ENCODE measurements at places on chromosomes 16 and 17.

GRCh38 chr17:44081681-44082080 is 11.1 kb downstream of the G6PC3 start:
- DNase-seq: no peak

DNA sequence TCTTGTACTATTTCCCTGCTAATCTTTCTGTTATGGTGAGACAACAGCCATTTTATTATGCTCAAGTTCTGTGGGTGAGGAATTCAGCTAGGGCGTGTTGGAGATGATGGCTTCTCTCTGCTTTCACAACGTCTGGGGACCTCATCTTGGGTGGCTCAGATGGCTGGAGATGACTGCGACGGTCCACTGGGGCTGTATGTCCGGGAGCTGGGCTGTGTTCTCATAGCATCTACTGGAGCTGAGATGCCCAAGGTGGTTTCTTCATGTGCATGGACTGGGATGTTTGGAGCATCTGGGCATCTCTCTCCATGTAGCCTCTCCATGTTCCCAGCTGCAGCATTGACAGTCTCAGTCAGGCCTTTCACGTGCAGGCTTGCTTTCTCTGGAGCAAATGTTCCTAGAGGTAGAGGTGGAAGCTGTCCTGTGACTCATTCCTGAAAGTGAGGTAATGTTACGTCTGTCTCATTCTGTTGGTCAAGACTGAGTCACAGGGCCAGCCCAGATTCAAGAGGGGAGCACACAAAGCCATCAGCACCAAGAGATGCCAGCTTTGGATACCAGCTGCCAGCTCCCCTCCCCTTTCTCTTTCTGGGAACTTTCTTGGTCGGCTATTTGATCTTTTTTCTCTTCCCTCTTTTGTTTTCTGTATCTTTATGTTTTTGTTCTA is 96.2 kb downstream of the RAP1GAP2 start:
- DNase-seq: no peak

GRCh38 chr16:56269811-56270684 is 78.8 kb downstream of the GNAO1 start:
- DNase-seq: no peak

- no peak for DNase-seq
Observed at GRCh38 chr16:78516006-78516736, 416.7 kb downstream of the WWOX start.

DNA sequence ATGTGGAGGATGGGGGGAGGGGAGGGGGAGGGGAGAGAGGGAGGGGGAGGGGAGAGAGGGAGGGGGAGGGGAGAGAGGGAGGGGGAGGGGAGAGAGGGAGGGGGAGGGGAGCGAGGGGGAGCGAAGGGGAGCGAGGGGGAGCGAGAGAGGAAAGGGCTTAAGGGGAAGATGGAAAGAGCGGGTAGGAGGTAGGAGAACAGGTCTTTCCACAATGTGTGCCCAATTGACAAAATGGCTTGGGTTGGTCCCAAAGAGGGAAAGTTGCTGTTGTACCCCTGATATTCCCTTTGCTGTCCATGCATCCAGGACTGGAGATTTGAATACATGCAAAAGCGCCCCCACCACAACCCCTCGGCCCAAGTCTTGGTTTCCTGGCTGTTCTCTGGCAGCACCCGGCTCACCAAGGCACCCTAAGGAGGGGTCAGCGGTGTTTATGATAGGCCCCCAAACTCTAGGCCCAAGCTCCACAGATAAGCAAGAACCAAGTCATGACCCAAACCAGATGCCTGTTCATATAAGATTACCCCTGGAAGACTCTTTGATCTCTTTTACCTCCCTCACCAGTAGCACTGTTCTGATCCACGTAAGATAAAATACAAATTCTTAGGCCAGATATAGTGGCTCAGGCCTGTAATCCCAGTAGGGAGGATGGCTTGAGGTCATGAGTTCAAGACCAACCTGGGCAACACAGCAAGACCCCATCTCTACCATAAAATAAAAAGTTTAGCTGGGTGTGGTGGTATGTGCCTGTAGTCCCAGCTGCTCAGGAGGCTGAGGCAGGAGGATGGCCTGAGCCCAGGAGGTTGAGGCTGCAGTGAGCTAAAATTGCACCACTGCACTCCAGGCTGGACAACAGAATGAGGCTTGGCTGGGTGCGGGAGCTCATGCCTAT is 119.6 kb downstream of the ZFHX3 start:
- DNase-seq: no peak

- no peak for DNase-seq
Observed at GRCh38 chr17:42354956-42355843, 33.0 kb downstream of the STAT3 start.

DNA sequence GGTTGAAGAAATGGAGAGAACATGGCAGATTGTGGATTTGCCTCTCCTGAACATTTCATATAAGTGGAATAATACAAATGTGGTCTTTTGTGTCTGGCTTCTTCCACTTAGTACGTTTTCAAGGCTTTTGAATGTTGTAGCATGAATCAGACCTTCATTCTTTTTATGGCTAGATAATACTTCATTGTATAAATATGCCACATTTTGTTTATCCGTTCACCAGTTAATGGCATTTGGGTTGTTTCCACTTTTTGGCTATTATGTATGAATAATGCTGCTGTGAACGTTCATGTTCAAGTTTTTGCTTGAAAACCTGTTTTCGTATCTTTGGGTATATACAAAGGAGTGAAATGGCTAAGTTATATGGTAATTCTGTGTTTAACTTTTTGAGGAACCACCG is 130.4 kb downstream of the TANC2 start:
- DNase-seq: no peak

All from NCI-H187 (cell line).